NCI-H2171 treated with DMSO at 0.1 percent for 48 hours (cell line): ENCODE measurements at places on chromosomes 13 and 19.

DNA sequence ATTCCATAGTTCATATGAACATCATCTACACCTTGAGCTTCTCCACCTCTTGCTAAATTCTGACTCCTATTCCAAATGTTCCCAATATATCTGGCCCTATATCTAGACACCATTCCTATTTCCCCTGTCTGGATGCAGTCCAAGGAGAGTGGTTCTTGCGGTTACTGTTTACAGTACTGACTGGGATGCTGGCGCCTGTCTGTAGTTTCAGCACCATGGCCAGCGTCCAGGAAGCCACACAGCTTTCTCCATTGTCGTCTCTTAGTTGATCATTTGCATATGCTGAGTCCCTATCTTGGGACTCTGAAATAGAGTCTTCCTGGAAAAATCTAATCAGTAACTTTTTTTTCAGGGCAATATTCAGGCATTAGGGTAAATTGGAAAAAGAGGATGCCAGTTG, 14.9 kb downstream of the LAIR2 start:
- no peak for DNase-seq

DNA sequence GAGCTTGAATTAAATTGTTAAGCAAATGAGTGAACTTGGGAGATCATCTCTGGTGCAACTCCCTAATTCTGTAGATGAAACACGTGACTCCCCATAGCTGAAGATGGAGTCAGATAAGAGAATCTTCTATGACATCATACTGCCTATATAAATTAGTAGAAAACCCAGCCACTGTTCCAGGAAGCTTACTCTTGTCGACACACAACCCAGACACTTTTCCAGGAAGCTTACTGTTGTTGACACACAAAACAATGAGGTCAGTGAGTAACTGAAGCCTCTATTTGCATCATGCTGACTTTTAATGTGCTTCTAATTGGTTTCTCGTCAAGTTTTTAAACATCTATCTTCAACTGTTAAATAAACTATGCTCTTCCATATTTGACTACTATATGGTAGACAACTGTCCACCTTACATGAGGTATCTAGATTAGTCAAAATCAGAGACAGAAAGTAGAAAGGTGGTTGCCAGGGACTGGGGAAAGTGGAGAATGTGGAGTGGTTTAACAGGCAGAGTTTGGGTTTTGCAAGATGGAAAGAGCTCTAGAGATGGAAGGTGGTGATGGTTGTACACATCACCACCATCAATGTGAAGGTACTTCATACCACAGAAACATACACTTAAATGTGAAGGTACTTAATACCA, 168.2 kb downstream of the FGF14 start:
- DNase-seq = no peak

GRCh38 chr19:42352301-42353259, 27.1 kb downstream of the MEGF8 start:
- peak; percentile 50 for DNase-seq

DNA sequence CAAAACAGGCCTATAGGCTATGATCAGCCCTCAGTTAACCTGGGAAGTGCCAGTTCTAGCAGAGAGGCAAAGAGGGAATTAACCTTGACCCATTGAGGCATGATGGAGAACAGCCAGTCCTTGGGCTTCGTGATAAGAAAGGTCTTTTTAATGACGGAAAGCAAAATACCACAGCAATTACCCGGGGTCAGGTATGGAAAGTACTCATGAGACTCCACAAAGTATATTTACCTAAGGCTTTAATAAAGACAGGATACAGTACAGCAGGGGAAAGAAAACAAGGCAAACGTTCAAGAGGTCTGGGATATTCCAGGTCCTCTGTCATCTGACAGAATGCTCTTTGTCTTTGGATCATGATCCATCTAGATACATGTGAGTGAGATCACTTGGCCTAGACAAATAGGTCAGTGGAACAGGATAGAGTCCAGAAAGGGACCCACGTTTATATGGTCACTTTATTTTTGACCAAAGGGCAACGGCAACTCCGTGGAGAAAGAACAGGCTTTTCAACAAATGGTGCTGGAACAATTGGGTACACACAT, 52.2 kb downstream of the WDFY2 start:
- no peak for DNase-seq

DNA sequence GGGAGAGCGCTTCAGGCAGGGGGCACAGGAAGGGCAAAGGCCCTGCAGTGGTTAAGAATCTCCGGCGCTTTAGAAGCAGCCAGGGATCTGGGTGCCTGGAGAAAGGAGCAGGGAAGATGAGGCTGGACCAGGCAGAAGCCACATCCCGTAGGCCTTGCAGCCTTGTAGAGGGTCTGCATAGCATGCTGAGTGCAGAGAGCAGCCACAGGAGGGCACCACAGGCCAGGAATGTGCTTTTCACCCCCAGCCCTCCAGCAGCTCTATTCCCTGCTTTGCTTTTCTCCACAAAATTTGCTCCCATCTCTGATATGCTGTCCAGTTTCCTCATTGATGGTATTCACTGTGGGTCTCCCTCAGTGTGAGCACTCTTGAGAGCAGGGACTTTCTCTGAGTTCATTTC, 5.7 kb downstream of the WDR62 start:
- DNase-seq = peak; percentile 4

- peak; percentile 83 for DNase-seq
These were observed at the start of gene DHRS12 for GRCh38 chr13:51803422-51804294. Gene DHRS12, minus strand, starts transcription at chr13:51804163. Its CDS starts 4,504 bp downstream, at chr13:51799659.

DNA sequence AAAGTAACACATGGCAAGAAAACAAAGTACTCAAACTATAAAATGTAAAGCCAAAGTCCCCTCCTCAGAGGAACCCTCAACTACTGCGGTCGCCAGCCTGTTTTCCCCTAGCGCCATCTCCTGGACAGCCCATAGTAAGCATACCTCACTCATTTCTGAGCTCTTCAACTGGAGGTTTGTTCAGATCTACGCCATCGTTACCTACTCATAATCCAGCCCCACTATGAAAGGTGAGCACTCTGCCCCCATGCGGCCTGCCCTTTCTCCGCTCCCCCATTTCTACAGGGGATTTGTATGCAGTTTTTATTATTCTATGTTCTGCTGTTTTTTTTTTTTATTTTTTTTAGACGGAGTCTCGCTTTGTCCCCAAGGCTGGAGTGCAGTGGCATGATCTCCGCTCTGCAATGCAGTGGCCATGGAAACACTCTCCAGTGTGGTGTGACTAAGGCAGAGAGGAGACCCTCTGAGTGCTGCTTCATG, 26.2 kb downstream of the OPA3 start:
- DNase-seq = peak; percentile 8
